ENCODE measurements at places on chromosomes 2 and 18. TPM values are rescaled to one million over a fixed set of nuclear protein-coding genes. Genes with fewer than 3 reads are reported as not detected.

DNA sequence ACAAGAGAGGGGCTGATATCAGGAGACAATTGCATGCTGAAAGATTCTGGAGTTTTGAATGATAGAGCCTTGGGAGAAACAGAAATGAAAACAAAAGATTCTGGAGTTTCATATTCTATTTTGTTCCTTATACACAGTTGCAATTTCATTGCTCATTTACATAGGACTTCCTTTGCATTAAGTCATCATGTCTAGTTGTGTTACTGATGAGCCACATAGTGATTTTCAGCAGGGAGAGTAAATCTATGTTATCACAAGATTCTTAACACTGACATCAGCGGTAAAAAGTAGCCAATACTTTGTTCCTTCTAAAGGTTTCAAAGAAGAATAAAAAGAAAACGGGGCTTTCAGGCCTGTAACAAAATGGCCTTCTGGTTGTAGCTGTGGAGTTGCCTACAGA, 7.1 kb downstream of the ADAM17 start:
- no peak for DNase-seq

DNA sequence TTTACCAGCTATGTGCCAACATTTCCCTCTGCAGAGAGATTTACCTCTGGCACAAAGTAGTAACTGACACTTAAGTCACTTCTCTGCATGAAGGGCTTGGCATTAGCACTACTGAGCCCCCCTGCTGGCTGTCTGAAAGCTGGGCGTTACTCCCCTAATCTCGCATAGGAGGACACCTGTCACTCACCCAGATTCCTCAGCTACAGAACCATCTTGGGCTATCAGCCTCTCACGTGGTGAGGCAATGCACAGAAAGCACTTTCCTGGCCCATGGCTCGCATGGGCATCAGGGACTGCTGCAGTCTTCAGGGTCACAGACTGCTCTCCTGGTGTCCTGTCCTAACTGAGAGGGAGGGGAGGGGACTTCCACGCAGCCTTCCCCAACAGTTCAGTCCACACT, 12.0 kb downstream of the SERPINE2 start:
- no peak for DNase-seq

GRCh38 chr2:40148334-40148733, 303.6 kb downstream of the SLC8A1 start:
- no peak for DNase-seq

- no peak for DNase-seq
Measured at GRCh38 chr2:8821276-8822217, 15.9 kb downstream of the KIDINS220 start.

DNA sequence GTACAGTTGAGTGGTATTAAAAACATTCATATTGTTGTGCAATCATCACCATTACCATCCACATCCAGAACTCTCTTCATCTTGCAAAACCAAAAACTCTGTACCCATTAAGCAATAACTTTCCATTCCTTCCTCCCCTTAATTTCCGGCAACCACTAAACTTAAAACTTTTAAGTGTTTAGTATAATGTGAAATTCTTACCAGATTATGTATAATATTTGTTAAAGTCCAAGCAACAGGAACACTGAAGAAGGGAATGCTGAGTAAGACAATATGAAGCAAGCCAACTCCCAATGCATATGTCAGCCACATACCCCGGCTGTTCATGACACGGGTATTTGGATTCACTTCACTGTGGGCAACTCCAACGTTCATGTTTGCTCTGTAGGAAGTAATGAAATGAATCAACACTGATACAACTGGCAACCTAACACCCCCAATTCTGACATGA, 1.9 kb downstream of the ORMDL1 start:
- DNase-seq: no peak

GRCh38 chr18:79921984-79922965, 29.2 kb downstream of the SLC66A2 start:
- DNase-seq: no peak

GRCh38 chr2:169480079-169480465, 778 bp downstream of the BBS5 start:
- no peak for DNase-seq

RELCH gene
- total RNA-seq: 21.1 TPM

MOGAT1 gene
- total RNA-seq: not detected

CTAGE1 gene
- not detected for total RNA-seq

NRP2 gene
- total RNA-seq: 84.6 TPM

PDE1A gene
- 3.7 TPM for total RNA-seq

IL37 gene
- not detected for total RNA-seq

GAL3ST2 gene
- total RNA-seq: not detected

DRC1 gene
- not detected for total RNA-seq

KIAA2012 gene
- not detected for total RNA-seq

TNS1 gene
- total RNA-seq: 2.6 TPM
